ENCODE measurements at places on chromosomes 1 and 21.

- no peak for DNase-seq
These were observed 381.9 kb downstream of the COL11A1 start for GRCh38 chr1:102726417-102726816.

GRCh38 chr21:41759214-41759840 lies 7.5 kb downstream of the RIPK4 start:
- no peak for DNase-seq

- DNase-seq = peak; percentile 25
These were observed 44.2 kb downstream of the MAP3K7CL start for GRCh38 chr21:29174607-29175013.

- DNase-seq = no peak
These were observed 17.0 kb downstream of the HIPK1 start for GRCh38 chr1:113946112-113946511.

- no peak for DNase-seq
These were observed 696 bp upstream of the GPATCH3 start for GRCh38 chr1:26900815-26901511.

GRCh38 chr1:90414201-90414600 lies 302.9 kb downstream of the BARHL2 start:
- DNase-seq = no peak

GRCh38 chr1:178599745-178600144 lies 86.8 kb downstream of the TEX35 start:
- no peak for DNase-seq

DNA sequence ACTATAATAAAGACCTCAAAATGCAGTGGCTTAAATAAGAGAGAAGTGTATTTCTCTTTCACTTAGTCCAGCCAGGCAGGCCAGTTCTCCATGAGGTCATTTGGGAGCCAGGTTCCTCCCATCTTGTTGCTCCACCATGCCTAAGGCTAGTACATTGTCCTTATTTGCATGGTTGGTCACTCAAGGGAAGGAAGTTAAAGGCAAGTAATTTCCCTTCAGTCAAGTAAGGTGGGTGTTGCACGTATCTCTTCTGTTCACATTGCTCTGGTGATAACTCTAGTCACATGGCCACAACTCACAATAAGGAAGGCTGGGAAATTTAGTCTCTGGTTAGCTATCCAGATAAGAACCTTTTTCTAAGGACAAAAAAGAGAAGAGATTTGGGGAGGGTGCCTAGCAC lies 27.2 kb upstream of the TADA1 start:
- DNase-seq = peak; percentile 90

DNA sequence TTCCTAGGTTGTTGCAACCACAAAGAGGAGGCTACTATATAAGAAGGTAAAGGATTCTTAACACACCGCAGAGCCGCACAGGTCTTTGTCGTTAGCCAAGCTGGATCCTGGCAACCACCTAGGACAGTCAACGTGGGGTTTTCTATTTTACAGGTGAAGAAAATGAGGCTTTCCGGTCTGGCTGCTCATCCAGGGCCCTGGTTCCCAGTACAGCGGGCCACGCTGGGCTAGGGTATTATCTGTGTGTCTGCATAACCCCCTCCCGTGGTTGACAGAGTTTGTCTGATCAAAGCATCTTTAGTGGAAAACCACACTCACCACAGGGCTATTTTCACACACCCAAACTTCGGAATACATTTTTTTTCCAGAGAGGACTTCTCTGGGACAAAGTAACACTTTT lies 39.0 kb upstream of the PDE9A start:
- DNase-seq = no peak

DNA sequence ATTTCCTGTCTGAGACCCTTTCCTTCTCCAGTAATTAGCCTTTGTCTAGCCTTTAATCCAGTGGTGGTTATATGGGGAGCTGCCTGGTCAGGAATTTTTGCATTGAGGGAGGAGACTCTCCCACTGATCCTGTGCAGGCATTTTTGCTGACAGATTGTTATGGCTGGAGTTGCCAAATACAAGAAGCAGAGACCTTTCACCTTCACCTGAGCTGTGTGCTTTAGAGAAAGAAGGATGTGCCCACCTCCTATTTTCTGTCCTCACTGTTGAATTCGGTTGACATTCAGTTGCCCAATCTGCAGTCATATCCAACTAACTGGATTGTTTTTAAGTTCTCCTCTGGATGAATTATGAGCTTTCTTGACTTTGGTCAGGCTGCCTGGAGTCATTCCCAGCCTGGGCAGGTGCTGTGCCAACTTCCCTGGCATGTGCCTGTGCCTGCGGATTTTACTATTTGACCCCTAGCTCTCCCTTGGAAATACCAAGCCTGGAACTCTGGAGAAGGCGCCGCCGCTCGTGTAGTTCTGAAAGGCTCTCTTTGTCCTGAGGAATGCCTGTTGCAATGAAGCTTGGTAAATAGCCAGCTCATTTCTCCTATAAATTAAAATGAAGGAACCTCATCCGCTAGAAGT lies 143.9 kb downstream of the NOS1AP start:
- DNase-seq = no peak

DNA sequence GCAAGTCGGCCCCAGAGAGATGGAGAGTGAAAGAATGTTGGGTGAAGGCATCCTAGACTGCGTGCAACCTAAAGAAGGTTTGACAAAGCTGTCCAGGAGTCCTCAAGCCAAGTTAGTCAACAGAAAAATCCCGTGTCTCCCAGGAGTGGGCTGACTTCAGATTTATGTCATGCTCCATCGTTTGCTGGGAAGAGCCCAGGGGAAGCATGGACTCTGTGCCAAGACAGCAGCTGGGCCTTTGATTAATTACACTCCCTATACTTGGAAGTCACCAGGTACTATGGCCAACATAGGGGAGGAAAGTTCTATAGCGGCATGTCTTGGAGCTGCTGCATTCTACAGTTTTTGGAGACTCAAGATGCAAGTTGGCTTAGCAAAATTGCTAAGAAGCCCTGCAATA lies 247.4 kb downstream of the KAZN start:
- DNase-seq = no peak

DNA sequence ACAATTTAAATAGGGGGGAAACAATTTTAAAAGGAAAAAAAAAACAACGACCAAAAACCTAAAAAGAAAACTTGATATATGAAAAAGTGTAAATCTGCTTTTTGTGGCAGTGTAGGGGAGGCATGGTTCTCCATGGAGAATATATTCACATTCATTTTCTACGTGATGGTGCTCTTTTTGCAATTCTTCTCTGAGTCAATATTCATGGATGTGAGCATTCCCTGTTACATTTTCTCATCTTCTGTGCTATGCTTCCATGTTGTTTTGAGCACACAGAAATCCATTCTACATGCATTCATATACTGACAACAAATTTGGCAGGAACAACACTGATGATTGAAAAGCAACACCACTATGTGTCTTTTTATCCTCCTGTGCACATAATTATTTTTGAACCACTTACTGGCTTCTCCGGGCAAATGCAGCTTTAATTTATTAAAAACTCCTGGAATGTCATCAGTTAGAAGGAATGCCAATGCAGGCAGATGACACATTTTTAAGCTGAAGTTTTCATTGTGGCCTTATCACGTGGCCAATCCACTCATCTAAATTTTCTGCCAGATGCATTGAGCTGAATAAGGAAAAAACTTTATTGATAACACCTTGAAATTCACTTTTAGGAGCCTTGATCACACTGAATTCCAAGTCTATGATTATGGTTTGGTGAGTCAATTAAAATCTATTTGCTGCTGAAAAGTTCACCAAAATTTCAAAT lies 590.6 kb downstream of the NUF2 start:
- no peak for DNase-seq

DNA sequence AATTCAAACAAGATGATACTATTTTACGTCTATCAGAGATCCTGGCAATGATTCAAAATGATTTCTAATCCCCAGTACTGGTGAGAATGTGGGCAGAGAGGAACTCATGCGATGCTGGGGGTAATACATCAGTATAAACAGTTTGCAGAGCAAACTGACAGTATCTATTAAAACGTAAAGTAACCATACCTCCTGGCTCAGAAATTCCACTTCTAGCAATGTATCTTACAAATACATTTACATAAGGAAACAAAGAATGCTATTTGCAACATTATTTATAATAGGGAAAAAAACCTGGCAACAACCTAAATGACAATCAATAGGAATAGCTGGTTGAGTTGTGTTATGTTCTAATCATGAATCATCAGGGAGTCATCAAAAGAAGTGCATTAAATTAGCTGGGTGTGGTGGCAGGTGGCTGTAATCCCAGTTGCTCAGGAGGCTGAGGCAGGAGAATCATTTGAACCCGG lies 15.9 kb downstream of the RCAN1 start:
- DNase-seq = no peak

- DNase-seq = no peak
These were observed 7.9 kb downstream of the ATP5IF1 start for GRCh38 chr1:28243685-28244311.

Data from suppressor macrophage (primary cell).